IPS DF 19.7 (cell line): ENCODE measurements at places on chromosomes 2 and 18.
A peak's percentile ranks its signal among the peaks of the same experiment; 100 is the strongest.

- no peak for DNase-seq
These were observed 141.7 kb downstream of the DIS3L2 start for GRCh38 chr2:232103140-232103737.

DNA sequence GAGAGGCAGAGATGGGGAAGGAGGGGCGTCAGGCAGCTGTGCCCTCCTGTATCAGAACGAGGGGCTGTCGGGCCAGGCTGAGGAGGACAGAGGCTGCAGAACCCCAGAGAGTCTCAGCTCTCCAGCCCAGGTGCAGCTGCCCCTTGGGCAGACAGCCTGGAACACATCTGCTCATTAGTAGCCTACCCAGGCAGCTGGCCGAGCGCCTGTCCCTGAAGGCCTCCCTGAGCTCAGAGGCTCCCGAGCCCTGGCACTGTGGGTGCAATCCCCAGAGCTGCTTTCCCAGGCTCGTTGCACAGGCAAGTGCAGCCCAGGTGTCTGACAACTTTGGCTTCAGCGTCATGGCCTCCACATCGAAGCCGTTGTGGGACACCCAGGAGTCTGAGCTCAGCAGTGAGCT, 13.1 kb upstream of the TMEM185B start:
- no peak for DNase-seq

- DNase-seq: no peak
These were observed 167.1 kb upstream of the DOK6 start for GRCh38 chr18:69233465-69234054.

- DNase-seq: no peak
These were observed 344.2 kb downstream of the LPIN1 start for GRCh38 chr2:12090590-12090989.

DNA sequence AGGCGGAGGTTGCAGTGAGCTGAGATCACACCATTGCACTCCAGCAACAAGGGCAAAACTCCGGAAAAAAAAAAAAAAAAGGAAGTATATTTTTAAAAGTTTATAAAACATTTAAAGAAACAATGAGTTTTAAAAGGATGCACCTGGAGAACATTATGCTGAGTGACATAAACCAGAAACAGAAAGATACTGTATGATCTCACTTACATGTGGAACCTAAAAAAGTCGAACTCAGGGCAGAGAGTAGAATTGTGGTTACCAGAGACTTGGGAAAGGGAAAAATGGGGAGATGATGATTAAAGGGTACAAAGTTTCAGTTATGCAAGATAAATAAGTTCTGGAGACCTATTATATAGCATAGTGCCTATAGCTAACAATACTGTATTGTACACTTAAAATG, 52.8 kb upstream of the RTN4 start:
- no peak for DNase-seq

GRCh38 chr2:152071092-152071491, 27.8 kb downstream of the CACNB4 start:
- DNase-seq: no peak

DNA sequence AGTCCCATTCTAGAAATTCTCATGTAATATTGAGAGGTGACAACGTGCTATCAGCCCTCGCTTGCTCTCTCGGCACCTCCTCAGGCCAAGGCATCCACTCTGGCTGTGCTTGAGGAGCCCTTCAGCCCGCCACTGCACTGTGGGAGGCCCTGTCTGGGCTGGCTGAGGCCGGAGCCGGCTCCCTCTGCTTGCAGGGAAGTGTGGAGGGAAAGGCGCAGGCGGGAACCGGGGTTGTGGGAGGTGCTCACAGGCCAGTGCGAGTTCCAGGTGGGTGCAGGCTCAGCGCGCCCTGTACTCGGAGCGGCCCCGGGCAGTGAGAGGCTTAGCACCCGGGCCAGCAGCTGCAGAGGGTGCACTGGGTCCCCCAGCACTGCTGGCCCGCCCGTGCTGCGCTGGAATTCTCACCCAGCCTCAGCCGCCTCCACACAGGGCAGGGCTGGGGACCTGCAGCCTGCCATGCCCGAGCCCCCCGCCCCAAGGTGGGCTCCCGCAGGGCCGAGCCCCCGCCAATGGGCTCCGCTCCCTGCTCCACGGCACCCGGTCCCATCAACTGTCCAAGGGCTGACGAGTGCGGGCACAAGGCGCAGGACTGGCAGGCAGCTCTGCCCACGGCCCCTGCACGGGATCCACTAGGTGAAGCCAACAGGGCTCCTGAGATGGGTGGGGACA, 1680.6 kb upstream of the LRRTM1 start:
- no peak for DNase-seq

DNA sequence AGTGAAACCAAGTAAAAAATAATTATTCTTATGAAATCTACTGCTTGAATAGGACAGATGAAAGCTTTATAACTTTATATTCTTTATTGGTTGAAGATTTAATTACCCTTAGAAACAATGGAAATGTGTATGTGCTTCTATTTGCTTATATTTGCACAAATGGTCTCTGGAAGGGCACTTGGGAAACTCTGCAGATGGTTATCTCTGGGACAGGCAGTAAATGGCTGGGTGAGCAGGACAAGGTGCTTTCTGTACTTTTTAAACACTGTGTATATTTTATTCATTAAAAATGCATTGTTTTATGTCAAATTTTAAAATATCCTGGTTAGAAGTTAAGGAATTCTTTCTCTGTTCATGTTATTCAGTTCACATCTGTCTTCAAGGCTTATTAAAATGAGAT, 131.1 kb downstream of the LRRTM4 start:
- no peak for DNase-seq

- no peak for DNase-seq
These were observed 18.9 kb upstream of the ST3GAL5 start for GRCh38 chr2:85907671-85908157.

GRCh38 chr2:216651351-216651881, 18.2 kb downstream of the IGFBP2 start:
- no peak for DNase-seq

- no peak for DNase-seq
These were observed 307 bp upstream of the DUSP11 start for GRCh38 chr2:73780237-73780582.

- no peak for DNase-seq
These were observed 185.7 kb upstream of the KLHL29 start for GRCh38 chr2:23199115-23199918.

- no peak for DNase-seq
These were observed 23.2 kb upstream of the ACVR1 start for GRCh38 chr2:157899125-157899839.

GRCh38 chr2:71516253-71516888, 63.0 kb downstream of the DYSF start:
- no peak for DNase-seq

DNA sequence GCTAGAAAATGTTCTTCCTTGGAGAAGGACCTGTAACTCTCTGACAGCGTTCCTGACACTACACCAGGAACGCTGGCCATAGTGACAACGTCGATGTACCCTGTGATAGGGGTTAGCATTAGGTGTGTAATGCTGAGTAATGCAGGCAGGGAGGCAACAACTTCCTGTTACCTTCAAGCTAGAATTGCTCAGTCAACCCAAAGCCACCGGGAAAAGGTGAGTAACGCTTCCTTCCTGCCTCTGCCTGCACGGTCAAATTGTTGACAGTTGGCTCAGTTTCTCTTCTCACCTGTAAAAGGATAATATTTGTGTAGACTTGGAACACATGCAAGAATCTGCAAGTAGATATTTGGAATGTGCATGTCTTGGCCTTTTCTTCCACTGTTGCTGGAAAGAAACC, 12.7 kb downstream of the FAM110C start:
- no peak for DNase-seq

DNA sequence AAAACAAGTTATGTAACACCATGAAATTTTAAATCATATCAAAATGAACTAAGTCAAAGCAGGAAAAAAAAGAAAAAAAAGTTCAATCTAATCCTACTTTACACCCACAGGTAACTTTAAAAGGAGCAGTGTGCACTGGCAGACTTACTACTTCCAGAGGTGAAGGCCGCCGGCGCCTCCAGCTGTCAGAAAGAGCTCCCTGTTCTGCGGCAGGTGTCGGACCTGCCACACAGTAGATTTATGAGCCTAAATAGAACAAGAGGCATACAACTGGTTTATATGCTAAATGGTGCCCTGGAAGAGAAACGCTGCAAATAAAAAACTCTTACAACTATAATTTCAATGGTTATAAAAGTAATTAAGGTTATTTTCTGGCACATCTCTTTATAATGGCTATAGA, 23.1 kb upstream of the PNO1 start:
- DNase-seq: no peak

DNA sequence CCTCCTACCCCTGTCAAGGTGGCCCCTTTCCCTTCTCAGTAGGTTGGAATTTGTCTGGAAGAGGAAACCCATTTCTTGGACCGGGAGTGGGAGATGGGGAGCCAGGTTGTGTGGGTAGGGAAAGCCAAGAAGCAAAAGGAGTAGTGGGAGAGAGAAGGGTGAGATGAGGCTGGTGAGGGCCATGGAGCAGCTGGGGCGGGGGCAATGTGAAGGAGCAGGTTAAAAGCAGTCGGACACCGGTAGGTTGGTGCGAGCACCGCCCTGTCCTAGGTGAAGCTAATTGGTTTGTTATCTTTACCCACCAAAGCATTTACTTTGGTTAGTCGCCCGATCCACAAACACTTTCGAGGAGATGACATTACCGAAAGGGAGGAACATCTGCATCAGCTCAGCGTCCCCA, 306.8 kb downstream of the CELF4 start:
- DNase-seq: no peak

DNA sequence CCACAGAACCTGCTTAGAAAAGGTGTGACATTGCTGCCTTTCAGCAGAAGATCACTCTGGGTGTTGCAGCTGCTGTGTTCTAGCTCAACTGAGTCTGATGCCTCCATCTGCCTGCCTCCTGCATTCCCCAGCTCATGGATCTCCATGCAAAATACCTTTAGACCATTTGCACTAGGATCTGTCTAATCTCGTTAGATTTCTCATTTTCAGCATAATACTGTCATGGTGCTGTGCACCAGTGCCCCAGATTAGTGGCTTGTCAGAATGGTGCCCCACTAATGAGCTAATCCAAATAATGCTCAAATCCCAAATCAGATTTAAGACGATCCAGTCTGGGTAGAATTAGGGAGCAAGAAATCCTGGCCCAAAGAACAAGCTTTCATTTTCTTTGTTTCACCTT, 284.4 kb upstream of the PARD3B start:
- DNase-seq: no peak

DNA sequence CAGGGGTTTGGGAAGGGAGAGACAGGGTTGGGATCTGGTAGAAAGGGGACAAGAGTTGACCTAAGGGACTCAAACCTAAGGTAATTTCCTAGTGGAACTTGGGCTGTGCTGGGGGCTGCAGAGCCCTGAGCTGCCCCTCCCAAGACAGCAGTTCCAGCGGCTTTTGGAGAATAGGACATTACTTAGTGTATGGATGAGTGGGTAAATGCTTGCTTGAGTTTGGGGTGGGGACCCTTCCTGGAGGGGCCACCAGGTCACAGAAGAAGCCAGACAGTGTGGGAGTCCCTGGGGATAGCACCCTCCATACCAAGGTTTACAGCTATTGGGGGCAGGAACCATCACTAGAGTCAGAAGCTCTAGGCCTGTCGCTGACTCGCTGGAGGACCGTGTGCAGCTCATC, 111.5 kb downstream of the CAPN13 start:
- no peak for DNase-seq

DNA sequence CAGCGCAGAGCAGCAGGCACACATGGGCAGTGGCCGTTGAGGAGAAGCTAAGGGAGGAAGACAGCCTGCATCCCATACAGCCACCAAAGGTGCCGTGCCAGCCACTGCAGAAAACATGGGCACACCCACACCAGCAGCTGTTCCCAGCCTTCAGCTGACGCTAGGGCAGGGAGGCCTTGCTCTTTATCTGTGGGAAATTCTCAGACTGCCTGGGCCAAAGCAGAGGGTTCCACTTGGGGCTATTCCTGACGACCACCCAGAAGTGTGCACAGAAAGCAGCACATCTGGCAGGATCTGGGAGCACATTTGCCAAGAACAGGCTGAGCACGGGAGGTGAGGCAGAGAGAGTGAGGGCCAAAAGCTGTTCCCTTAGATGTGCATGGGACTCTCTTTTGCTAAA, 101.3 kb upstream of the SOX11 start:
- DNase-seq: no peak

- no peak for DNase-seq
These were observed 18.9 kb downstream of the TET3 start for GRCh38 chr2:74003494-74004211.

DNA sequence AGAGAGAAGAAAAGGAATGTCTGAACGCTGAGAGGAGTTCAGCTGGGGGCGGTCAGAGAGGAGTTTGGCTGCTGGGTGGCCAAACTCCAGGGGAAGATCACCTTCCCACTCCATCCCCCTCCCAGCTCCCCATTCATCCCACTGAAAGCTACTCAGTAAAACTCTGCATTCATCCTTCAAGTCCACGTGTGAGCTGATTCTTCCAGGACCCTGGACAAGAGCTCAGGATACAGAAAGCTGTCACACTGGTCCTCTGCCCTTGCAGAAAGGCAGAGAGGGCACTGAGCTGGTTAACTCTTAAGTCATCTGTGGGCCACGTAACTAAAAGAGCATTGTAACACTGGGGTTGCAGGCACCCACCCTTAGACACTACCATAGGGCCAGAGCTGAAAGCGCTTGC, 132.1 kb upstream of the ARL4C start:
- no peak for DNase-seq

DNA sequence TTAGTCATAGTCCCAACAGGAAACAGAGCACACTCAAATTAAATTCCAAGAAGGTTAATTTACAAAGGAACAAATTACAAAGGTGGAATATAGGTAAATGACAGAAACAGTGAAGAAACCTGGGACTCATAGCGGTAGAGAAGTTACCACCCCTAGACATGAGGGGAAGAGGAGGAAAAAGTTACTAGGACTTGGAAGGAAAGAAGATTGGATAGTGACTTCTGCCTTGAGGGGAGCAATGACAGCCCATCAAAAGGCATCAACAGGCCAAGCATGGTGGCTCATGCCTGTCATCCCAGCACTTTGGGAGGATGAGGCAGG, 2.4 kb upstream of the PDE11A start:
- no peak for DNase-seq

DNA sequence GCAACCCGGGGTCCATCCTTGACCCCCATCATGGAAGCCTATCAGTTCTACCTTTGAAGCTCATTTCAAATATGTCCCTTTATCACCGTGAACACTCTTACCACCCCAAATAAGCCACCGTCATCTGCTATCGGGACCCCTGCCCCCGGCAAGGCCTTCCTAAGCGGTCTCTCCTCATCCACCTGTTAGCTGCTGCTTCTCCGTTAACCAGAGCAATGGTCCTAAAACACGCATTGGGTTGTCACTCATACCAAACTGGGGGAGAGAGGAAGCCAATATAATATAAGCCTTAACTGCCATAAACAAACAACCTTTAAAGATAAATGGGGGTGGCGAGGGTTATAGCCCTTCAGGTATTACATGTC, 680 bp downstream of the ASNSD1 start:
- DNase-seq: no peak

DNA sequence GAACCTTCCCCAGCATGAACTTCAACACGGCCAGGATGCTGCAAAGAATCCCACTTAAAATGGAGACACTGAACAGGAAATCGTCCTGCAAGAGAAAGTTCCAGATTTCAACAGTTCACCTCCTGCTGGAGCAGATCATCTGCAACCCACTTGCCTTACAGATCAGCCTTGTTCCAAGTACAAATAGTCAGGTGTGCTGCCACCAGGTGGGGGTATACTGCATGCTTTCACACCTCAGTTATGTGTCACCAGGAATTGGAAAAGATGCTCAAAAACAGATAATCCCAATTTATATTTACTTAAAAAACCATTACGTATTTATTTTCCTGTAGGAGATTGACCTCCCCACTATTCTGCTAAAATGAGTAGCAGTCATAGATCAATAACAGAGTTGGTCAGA, 212.3 kb downstream of the MGAT5 start:
- peak; percentile 35 for DNase-seq
